ENCODE measurements at places on chromosomes 12 and 14. TPM values are rescaled to one million over a fixed set of nuclear protein-coding genes. Genes with fewer than 3 reads are reported as not detected.

ACSM4 gene
- total RNA-seq, result not detected

LGR5 gene
- 0.05 TPM for total RNA-seq

USP30 gene
- total RNA-seq, result 6.9 TPM

DNA sequence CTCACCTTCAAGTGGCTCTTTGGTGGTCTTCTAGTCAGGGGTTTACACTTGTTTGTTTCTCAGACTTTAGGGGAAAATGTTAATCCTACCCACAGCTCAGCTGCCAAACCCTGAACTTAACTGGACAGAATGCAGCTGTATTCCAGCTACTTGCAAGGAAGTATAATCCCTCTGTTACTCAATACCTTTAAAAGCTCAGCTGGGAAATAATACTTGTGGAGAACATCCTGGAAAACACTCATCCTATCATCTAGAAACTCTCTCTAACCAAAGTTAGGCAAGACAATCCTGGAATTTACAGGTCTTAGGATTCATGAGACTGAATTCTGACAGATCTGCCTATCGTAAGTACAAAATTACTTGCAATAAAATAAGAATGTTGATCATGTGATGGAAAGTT is 404.1 kb downstream of the ADAMTS20 start:
- no peak for DNase-seq

CLEC4D gene
- total RNA-seq, result not detected

- DNase-seq, result no peak
These were observed 201.7 kb downstream of the SNAPC1 start for GRCh38 chr14:61963926-61964325.
